ENCODE measurements at places on chromosomes 7 and 10. TPM values are rescaled to one million over a fixed set of nuclear protein-coding genes. Genes with fewer than 3 reads are reported as not detected.

GRCh38 chr7:137985253-137985896, 16.5 kb downstream of the CREB3L2 start:
- no peaks in the 10 kb centered on the region for H3K36me3 ChIP-seq
- DNase-seq: no peak
- H3K27me3 ChIP-seq: no peaks in the 10 kb centered on the region
- no peak overlapping the region for H3K4me3 ChIP-seq
- peaks cover 93% of the 10 kb centered on the region for H3K4me1 ChIP-seq

The NUDT1 gene
- total RNA-seq: 14.2 TPM

The PIK3CG gene
- 3.0 TPM for total RNA-seq

The ADCY1 gene
- 2.4 TPM for total RNA-seq

GRCh38 chr7:105006367-105007136, 7.5 kb upstream of the KMT2E start:
- no peak overlapping the region for H3K4me3 ChIP-seq
- H3K27ac ChIP-seq: peak overlapping the region; percentile 1
- DNase-seq: no peak
- H3K4me1 ChIP-seq: no peaks in the 10 kb centered on the region
- no peaks in the 10 kb centered on the region for H3K36me3 ChIP-seq

The LIPJ gene
- not detected for total RNA-seq

- no peak overlapping the region for H3K4me3 ChIP-seq
- no peaks in the 10 kb centered on the region for H3K4me1 ChIP-seq
- no peak overlapping the region for H3K27ac ChIP-seq
- DNase-seq: no peak
- no peaks in the 10 kb centered on the region for H3K36me3 ChIP-seq
- no peaks in the 10 kb centered on the region for H3K27me3 ChIP-seq
Measured at GRCh38 chr10:797179-797578, 107.7 kb upstream of the DIP2C start.

DNA sequence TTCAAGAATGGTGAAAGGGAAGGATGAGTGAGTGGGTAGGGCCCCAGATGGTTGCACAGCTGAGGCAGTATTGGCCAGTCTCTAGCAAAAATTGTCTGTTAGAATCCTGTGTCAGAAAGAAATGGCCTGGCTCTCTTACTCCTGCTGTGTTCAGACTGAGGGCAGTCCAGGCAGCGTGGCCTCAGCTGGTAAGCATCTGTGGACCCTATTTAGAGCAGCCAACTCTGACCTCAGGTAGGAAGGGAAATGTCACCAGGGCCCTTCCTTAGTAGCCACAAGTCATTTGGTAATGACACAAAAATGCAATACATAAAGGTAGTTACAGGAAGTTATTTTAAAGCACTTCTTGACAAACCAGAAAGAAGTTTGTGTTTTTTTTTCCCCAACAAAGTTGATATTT, 1194.7 kb downstream of the CNTNAP2 start:
- no peaks in the 10 kb centered on the region for H3K36me3 ChIP-seq
- H3K27ac ChIP-seq: no peak overlapping the region
- no peaks in the 10 kb centered on the region for H3K27me3 ChIP-seq
- no peaks in the 10 kb centered on the region for H3K4me1 ChIP-seq

The ADCYAP1R1 gene
- total RNA-seq: 3.1 TPM

The HOXA5 gene
- total RNA-seq: 0.24 TPM

The MSMB gene
- total RNA-seq: not detected

DNA sequence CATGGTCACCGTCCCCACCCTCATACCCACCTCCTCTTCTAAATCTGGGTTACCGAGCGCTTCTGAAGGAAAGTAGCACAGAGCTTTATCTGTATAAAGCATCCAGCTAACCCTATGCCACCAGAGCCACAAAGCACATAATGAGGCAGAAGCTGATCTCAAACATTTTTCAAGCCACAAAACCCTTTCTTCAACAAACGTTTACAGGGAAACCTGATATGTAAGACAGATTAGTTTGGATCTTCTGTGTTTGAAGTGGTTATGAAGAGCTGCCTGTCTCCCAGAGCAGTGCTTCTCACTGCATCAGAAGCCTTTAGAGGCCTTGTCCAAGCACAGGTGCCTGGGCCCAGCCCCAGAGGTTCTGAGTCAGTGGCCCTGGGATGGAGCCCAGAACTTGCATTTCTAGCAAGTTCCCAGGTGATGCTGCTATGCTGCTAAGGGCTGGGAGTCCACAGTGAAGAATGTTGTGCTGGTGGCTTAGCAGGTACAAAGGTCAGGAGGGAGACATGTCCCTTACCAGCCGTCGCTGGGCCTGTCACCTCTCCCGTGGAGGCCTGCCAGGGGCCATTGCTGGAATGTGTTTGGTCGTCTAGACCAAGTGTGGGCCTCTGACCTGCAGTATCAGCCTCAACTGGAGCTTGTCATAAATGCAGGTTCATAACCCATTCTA, 90.4 kb downstream of the TAF3 start:
- H3K4me1 ChIP-seq: no peaks in the 10 kb centered on the region
- no peaks in the 10 kb centered on the region for H3K27me3 ChIP-seq
- no peaks in the 10 kb centered on the region for H3K36me3 ChIP-seq

DNA sequence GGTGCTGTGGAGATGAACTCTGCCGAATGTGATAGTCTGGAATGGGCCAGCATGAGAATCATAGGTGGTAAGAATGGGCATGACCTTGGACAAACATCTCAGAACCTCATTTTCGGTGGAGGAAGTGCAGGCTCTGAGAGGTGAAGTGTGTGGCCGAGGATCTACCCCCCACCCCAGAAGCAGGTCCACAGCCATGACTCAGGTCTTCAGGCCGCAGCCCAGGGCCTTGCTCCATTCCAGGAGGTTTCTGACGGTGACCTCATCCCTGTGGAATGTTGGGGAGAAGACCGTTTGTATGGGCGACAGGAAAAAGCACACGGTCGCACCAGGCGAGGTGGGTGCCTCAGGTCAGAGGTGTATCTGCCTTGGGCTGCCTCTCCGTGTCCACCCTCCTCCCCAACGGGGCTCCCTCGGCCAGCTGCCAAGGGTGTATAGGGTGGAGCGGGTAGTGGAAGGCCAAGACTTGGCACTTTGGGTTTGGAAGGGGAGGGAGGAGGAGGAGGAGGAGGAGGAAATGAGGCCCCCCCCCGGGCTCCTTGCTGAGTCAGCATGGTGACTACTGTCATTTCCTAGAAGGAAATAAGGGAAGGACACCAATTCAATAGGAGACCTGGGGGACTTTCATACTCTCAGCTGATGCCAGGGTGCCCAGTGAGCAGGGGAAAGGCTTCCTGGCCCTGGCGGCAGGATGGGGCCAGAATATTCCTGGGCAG, 168.0 kb upstream of the RHEB start:
- DNase-seq: peak; percentile 89
- H3K36me3 ChIP-seq: no peaks in the 10 kb centered on the region
- H3K27me3 ChIP-seq: no peaks in the 10 kb centered on the region
- H3K27ac ChIP-seq: peak overlapping the region; percentile 83
- peaks cover 82% of the 10 kb centered on the region for H3K4me1 ChIP-seq

The KCNMA1 gene
- 2.3 TPM for total RNA-seq

The DEPP1 gene
- 68.8 TPM for total RNA-seq

The CYP2C8 gene
- total RNA-seq: not detected

The OR2A7 gene
- 2.7 TPM for total RNA-seq

The GPRIN2 gene
- 0.26 TPM for total RNA-seq

- no peak for DNase-seq
- H3K36me3 ChIP-seq: no peaks in the 10 kb centered on the region
- H3K27me3 ChIP-seq: no peaks in the 10 kb centered on the region
- H3K4me3 ChIP-seq: no peak overlapping the region
- no peak overlapping the region for H3K27ac ChIP-seq
- peaks cover 29% of the 10 kb centered on the region for H3K4me1 ChIP-seq
Measured at GRCh38 chr10:94208315-94208714, 154.4 kb downstream of the NOC3L start.

The KNDC1 gene
- total RNA-seq: 0.59 TPM

DNA sequence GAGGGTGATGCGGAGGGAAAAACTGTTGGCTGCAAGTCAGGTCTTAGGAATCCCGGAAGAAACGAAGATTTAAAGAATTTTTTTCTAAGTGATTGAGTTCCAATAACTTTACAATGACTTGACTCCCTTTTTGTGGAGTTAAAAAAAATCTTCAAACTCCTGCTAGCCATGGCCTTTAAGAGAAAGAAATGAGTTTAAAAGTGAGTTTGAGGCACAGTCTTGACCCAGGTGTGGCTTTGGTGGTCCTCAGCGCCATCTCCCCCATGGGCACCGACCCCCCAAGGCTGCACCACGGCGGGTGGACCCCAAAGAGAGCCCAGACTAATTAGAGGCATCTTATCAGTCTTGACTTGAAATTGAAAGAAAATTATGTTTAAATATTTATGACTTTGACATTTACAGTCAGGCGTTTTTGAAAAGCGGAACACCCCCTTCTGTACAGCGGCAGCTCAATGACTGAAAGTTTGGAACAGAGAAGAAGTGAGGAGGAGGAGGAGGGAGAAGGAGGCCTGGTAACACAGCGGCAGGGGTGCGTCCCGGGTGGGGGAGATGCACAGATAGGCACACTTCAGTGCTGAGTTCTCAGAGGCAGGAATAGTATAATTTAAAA, 349.6 kb downstream of the DNAJB6 start:
- peaks cover 60% of the 10 kb centered on the region for H3K27me3 ChIP-seq
- no peak overlapping the region for H3K4me3 ChIP-seq
- DNase-seq: no peak
- no peaks in the 10 kb centered on the region for H3K36me3 ChIP-seq

DNA sequence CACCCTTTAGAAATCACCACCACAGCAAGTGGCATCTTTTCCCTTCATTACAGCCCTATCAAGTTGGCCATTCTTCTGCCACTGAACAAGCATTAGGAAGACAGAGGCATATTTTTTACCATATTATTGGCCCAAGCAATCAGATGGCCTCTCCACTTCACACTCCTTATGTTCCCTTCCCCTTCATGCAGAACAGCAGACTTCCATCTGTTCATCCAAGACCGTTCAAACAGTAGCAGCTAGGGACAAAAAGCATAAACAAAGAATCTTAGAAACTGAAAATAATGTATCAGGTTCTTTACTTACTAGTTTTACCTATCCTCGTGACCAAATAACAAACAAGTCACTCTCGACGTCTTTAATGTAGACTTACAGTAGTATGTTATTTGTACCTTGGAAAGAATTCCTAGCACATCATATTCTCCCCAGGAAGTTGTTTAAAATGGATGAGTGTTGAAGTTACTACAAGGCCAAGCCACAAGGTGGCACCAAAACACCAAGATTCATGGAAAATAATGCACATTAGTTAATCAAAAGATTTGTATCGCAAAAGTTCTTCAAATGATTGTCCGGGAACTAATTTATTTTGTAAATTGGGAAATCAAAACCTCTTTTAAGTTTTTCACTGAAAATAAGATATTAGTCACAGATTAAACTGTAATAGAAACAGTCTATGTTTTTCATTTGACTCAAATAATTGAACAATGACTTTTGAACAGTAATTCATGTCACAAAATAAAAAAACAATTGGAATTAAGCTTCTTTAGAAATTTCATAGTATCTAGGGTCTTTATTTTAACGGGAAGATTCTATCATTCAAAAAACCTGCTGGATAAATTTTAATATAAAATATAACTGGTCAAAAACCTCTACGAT, 112.1 kb downstream of the VPS41 start:
- H3K27ac ChIP-seq: no peak overlapping the region
- no peak overlapping the region for H3K4me3 ChIP-seq
- H3K27me3 ChIP-seq: no peaks in the 10 kb centered on the region
- H3K36me3 ChIP-seq: peaks cover 14% of the 10 kb centered on the region
- no peaks in the 10 kb centered on the region for H3K4me1 ChIP-seq
- no peak for DNase-seq

DNA sequence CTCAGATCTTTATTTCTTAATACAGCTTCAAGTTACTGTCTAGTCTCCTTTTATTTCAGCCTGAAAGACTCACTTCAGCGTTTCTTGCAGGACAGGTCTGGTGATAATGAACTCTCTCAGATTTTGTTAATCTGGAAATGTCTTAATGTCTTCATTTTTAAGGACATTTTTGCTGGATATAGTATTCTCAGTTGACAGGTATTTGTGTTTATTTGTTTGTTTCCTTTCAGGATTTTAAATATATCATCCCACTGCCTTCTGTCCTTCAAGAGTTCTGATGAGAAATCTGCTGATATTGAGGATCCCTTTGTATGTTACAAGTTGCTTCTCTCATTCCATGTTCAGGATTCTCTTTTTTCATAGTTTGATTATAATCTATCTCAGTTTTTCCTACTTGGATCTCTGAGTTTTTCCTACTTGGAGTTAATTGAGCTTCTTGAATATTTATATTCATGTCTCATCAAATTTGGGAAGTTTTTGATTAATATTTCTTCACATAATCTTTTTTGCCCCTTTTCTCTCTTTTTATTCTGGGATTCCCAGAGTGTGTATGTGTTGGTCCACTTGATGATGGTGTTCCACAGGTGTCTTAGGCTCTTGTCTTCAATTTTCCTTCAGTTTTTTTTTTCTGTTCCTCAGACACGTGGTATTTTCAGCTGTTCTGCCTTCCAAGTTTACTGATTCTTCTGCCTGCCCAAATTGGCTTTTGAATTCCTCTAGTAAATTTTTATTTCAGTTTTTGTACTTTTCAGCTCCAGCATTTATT, 49.9 kb downstream of the PTEN start:
- DNase-seq: no peak
- no peak overlapping the region for H3K4me3 ChIP-seq
- no peaks in the 10 kb centered on the region for H3K36me3 ChIP-seq
- no peaks in the 10 kb centered on the region for H3K27me3 ChIP-seq

DNA sequence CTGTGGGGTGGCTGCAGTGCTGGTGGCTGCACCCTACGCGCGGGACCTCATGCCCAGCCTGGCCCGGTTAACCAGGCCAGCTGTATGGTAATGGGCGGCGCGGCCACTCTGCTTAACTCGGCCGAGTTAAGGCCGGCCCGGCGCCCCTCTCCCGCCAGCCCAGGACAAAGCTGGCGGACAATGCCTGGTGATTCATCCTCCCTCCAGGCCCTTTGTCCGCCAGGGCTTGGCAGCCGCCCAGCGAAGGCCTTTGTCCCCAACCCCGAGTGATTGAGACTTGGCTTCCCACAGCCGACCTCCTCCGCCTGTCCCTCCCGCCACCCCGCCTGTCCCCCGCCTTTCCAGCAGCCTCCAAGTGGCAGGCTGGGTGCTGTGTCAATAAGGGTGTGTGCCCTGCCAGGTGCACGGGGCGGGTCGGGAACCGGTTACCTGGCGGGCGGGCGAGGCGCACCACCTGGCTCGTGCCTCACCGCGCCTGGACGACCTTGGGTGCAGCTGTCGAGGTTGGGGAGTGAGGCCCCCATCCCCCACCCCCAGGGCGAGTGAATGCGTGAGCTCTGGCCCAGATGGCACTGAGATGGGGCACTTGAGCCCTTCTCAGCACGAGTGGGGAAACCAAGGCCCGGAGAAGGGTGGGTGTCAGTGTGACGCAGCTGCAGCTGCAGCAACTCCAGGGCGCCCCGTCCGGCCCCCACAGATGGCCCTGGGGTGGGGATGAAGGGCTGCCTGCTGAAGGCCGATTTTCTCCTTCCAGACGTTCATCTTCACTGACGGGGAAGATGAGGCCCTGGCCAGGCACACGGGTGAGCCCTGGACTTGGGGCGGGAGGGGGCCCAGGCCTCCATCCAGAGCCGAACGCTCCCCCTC, 4.6 kb downstream of the LFNG start:
- no peaks in the 10 kb centered on the region for H3K4me1 ChIP-seq
- H3K27ac ChIP-seq: peak overlapping the region; percentile 46
- peaks cover 12% of the 10 kb centered on the region for H3K36me3 ChIP-seq
- peak; percentile 85 for DNase-seq

The TMEM213 gene
- not detected for total RNA-seq

GRCh38 chr7:152076324-152076821, 50.9 kb downstream of the GALNT11 start:
- H3K4me1 ChIP-seq: peaks cover 21% of the 10 kb centered on the region
- H3K27ac ChIP-seq: no peak overlapping the region
- H3K27me3 ChIP-seq: no peaks in the 10 kb centered on the region
- no peak for DNase-seq

Measured in right atrium auricular region (tissue), 2 donors.